NCI-H1105 treated with DMSO at 0.1 percent for 48 hours (cell line): ENCODE measurements at places on chromosomes 7 and 10.
A peak's percentile ranks its signal among the peaks of the same experiment; 100 is the strongest.

- peak; percentile 57 for DNase-seq
Observed at GRCh38 chr10:101602761-101603398, 14.8 kb downstream of the DPCD start.

- no peak for DNase-seq
Observed at GRCh38 chr7:55242613-55243012, 122.5 kb upstream of the LANCL2 start.

DNA sequence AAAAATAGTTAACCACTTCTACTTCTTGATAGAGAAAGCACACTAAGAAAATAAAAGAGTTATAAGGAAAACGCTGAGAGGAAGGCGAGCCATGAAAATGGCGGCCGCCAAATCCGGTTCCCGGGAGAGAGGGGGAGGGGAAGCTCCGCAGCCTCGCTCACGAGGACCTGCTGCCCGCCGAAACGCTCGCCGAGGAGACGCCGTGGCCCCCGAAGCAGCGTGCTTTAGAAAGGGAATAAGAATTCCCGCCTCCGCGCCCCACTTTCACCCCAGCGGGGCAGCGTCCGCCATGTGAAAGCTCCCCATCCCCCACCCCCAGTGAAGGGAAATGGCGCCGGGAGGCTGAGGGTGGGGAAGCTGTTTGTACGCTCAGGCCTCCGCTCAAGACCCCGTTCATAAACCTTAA is 505 bp downstream of the HNRNPA2B1 start:
- DNase-seq, result peak; percentile 71

DNA sequence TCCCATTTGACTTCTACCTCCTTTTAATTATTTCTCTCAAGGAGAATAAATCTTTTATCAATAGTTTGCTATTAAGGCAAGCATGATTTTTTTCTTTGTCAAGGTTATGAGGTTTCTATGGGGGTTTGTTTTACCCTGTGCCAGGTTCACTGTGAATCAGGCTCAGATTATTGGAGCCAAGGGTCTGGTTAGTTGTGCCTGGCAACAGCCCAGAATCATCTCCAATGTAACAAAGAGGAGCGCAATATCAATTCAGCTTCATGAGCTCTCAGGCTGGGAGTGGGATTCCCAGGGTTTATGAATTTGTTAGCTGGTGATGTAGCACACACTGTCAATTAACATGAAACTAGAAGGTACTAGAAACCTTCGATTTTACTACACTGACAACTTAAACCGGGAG is 73.2 kb downstream of the AASS start:
- DNase-seq, result peak; percentile 11

DNA sequence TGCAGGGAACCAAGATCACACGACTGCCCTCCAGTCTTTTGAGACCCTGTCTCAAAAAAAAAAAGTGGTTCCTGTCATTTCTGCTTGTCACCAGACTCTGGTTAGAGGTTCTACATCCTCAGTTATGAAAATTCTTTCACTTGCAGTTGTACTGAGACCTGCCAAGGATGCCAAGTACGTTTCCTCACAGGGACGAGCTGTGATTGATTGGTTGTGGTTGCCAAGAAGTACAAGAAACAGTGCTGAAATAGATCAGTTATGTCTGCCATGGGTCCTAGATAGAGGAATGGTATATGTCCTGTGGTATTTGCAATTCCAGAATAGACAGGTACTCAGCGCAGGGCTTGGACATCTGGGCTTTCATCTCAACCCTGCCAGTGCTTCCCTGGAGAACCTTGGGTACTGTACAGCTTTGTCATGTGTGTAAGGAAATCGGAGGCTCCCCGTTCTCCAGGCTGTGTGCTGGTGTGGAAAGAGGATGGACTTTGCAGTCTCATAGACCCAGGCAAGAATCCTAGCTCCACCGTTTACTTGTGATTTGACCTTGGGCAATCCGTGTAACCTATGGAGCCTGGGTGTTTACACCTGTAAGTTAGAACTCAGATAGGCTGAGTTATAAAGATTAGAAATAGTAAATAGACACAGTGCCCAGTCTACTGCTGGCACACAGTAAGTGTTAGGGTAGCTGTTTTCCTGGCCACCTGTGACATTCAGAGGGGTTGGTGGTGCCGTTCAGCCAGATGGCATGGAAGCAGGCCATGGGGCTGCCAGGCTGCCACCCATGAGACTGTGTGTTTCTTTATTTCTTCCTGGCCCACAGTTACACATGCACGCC is 53.0 kb downstream of the COL13A1 start:
- no peak for DNase-seq

DNA sequence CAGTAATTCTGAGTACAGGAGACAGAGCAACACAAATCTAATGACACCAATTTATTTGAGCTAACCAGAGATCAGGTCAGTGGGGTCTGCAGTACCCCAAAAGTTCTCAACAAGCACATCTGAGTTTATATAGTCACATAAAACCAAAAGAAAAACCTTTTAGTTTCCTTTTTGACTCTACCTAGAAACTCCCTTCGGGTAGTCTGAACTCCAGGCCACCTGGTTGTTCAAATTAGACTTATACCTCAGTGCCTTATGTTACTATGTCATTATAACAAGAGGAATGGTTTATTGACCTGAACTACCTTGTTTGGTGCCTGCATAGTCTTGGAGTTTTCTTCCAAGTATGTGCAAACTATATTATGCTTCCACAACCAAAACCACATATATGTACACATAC is 14.6 kb downstream of the ZCWPW1 start:
- DNase-seq, result no peak

DNA sequence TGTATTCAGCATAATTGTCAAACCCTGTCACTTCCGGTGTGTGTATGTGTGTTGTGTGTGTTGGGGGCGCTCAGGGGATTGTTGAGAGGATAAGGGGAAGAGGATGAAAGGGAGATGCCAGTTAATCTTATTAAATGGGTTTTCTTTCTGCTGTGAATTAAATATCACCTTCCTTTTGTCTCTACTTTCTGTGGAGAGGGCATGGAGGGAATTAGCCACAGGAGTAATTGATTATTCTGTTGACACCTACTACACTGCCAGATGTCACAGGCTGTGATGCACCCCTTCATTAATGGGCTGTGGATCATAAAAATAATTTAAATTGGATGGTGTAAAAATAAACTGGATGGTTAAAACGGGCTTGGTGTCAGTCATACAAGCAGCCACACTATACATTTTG is 311.9 kb downstream of the MDFIC start:
- DNase-seq, result no peak

DNA sequence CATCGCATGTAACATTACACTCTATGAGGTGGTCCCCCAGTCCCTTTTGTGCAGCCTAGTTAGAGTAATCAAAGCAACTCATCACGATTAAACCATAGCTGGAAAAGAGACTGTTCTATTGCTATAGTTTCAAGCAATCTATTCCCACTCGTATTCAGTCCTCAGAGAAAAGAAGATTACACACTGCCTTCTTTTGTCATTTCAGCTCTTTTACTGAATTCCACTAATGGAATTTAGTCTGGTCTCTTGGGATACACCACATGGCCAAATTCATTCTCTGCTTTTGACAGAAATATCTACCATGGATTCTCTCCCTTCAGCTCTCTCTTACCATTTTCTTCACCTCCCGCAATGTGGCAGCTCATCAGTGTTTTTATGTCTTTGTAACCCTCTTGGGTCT is 108.9 kb upstream of the HDAC9 start:
- DNase-seq, result no peak

- DNase-seq, result no peak
Observed at GRCh38 chr10:16445770-16446469, 9.1 kb downstream of the PTER start.

GRCh38 chr10:7593063-7593462 is 73.7 kb downstream of the ITIH5 start:
- DNase-seq, result no peak

GRCh38 chr10:132636358-132636757 is 98.8 kb downstream of the INPP5A start:
- DNase-seq, result no peak

GRCh38 chr10:128242641-128243040 is 116.4 kb upstream of the MKI67 start:
- DNase-seq, result no peak

DNA sequence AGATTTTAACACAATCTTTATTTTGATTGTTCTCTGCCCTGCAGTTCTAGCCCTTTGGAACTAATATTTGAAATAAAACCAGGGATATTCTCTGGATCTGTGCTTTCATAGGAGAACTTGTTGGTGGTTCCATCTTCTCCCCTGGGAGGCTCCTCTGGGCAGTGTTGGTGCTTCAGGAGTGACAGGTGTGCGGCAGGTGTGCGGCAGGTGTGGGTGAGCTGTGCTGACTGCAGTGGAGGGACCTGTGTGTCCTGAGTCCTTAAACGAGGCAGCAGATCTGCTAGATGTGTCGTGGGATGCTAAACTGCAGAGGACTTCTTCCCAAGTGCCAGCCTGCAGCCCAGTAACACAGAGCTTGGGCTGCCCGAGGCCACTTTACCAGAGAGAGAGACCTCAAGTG is 98.4 kb downstream of the LYZL1 start:
- DNase-seq, result peak; percentile 77

DNA sequence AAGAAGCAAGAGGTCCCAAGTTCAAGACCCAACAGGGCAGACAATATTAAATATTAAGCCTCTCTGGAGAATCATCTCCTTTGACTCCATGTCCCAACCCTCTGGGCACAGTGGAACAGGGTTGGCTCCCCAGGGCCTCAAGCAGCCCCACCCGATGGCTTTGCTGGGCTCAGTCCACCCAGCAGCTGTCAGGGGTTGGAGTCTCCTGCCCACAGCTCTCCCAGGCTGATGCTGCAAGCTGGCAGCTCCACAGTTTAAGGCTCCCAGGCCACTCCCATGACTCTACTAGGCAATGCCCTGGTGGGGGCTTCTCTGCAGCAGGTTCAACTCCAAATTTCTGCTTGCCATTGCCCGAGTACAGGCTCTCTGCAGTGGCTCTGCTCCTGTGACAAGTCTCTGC is 55.1 kb downstream of the LARP4B start:
- no peak for DNase-seq

GRCh38 chr10:97102441-97102840 is 83.3 kb downstream of the SLIT1 start:
- no peak for DNase-seq

GRCh38 chr7:28903730-28904577 is 54.2 kb downstream of the TRIL start:
- DNase-seq, result peak; percentile 3

GRCh38 chr7:97731736-97732564 is at the start of gene TAC1:
Gene TAC1 (plus strand): TSS chr7:97732086. CDS start chr7:97732613, 527 bp downstream.
- no peak for DNase-seq
